ENCODE measurements at places on chromosomes 1 and 21. TPM values are rescaled to one million over a fixed set of nuclear protein-coding genes. Genes with fewer than 3 reads are reported as not detected.

GRCh38 chr1:25117233-25117823, 115.0 kb downstream of the SYF2 start:
- DNase-seq: no peak

DNA sequence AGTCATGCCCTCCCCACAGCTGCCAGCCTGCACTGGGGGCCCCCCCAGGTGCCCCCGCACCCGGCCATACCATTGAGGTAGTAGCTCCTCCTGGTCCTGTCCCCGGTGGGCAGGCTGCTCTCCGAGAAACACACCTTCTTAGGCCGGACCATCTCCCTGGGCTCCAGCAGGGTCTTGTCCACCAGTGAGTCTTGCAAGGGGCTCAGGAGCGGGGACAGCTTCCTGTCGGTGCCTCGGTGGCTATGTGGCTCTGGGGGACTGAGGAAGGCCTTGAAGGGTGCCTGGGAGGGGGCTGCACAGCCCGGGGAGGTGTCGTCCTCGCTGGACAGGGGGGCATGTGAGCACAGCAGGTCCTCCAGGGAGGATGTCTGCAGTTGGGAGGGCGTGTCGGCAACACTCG, 12.9 kb upstream of the FTCD start:
- DNase-seq: peak; percentile 88

DNA sequence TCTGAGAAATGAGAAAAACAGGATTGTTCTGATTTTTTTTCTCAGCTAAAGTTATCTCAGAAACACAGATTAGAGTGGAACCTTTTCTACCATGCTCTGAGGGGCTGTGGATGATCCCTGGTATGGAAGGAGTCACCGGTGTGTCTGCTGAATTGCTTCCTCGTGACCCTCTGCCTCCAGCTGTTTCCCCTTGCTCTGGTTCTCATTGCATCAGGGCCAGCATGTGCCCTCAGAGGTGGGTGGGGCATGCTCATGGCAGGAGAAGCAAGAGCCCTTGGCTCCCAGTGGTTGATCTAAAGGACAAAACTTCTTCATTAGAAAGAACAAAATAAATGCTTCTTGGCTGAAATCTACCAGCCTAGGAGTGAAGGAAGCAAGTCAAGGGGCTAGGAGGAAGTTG, 183.2 kb upstream of the HMCN1 start:
- DNase-seq: no peak

GRCh38 chr1:98417820-98418219, 243.7 kb upstream of the SNX7 start:
- DNase-seq: no peak

- DNase-seq: no peak
Measured at GRCh38 chr1:230570724-230571360, 71.4 kb upstream of the COG2 start.

MATN1 gene
- total RNA-seq: 0.47 TPM

Measured in chondrocyte (in vitro differentiated cells).